ENCODE measurements at places on chromosomes 16 and 17.

- peak; percentile 78 for DNase-seq
Observed at GRCh38 chr16:11379420-11379819, 34.2 kb downstream of the RMI2 start.

- no peak for DNase-seq
Observed at GRCh38 chr17:78946631-78947030, 21.4 kb upstream of the TIMP2 start.

- DNase-seq, result no peak
Observed at GRCh38 chr16:11020792-11021551, 76.6 kb downstream of the CLEC16A start.

DNA sequence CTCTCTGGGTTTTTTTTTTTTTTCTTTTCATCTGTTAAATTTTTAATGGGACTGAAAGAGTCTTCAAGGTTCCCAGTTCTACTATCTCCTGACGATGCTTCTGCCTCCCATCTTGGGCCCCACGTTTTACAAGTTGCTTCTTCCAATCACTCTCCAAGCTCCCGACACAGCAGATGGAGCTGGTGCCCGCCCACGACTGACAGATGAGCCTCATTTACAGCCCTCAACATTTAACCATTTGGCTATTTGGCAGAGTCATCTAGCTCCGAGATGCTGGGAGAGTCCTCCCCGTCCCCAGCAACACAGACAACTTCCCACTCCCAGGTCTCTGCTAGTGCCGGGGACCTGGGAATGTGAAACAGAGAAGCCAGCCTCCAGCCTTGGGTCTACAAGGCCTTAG is 276.9 kb downstream of the SHISA9 start:
- DNase-seq, result no peak

GRCh38 chr16:67394155-67395104 is 1.1 kb upstream of the TPPP3 start:
- no peak for DNase-seq

DNA sequence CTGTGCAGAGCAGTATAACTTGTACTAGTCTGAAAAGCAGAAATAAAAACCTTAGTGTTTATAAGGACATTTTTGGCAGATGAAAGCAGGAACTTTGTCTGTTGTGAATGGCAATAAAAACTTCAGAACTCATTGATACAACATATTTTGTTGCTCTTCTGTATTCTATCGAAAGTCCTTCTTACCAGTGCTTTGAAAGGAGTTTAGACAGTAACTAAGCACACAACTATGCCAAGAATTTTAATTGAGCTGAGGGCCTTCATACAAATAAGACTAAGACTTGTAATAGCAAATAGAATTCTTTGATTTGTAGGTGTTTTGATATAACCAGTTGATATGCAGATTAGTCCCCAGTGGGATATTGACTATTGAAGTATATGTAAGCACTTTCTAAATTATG is 308.4 kb downstream of the ZFHX3 start:
- DNase-seq, result no peak

DNA sequence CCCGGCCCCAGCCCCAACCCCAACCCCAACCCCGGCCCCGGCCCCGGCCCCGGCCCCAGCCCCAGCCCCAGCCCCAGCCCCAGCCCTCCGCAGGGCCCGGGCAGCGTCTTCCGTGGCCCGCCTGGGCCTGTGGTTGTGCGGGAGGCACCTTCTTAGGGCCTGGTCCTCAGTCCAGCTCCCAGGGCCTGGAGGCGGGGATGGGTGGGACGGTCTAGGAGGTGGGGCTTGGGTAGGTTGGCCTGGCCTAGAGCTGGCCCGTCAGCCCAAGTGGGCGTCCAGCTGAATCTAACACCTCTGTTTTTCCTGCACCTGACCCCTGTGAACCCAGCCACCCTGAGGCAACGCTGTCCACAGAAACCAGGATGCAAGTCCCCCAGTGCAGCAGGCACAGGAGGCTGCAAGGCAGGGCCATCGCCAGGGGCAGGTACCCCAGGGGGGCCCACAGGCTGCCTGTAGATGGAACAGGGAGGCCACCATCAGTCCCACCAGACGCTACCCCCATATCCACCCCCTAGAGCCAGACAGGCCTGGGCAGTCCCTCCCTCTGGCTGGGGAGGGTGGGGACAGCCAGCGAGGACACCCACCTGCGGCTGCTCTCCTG is 8.8 kb downstream of the MSLN start:
- no peak for DNase-seq

DNA sequence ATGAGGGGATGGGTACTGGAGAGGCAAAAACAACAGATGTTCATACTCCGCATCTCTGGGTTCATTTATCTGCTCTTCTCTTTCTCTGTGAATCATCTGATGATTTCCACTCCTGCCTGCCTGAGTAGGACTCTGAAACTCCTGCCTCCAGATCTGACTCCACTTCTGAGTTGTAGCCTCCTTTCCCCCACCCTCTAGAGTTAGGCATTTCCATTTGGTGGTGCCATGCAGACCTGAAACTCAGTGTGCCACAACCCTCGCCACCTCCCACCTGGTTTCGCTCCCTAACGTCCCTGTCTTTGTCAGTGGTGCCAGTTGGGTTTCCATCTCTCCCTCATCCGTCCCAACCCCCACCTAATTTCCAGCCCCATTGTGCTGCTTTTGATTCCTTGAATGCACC is 126.2 kb downstream of the PRKCB start:
- DNase-seq, result peak; percentile 69

- no peak for DNase-seq
Observed at GRCh38 chr16:60123392-60124023, 1389.4 kb upstream of the GOT2 start.

DNA sequence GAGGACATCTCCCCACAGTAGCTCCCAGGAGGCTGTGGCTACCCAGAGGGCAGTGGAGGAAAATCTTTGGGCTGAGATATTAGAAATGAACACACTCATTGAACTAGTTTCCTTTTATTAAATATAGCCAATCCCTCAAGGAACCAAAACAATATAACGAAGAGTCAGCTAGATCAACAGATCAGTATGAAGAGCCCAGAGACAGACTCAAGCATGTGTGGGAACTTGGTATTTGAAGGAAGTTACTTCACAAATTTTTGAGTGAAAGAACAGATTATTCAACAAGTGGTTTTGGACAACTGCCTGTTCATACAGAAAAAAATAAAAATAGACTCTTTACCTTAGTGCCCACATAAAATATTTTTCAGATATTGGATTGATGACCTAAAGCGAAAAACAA is 183.6 kb upstream of the PMFBP1 start:
- DNase-seq, result no peak

- no peak for DNase-seq
Observed at GRCh38 chr16:49641250-49641649, 214.7 kb downstream of the ZNF423 start.

DNA sequence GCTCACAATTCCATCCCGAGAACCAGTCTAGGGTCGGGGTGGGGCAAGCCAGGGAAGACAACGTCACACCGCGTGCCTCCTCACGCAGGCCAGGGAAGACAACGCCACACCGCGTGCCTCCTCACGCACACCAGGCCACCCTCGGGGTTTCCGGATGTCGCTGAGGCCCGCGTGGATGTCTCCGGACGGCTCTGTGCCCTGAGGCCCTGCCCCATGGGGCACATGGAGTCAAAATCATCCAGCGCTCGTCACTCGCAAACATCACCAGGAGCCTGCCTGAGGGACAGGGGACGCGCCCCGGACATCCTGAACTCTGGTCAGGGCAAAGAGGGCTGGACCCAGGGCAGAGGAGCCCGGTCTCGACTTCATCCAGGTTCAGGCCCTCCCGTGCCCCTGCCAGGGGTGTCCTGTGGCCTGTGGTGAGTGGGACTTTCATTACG is 3.7 kb downstream of the TMEM204 start:
- no peak for DNase-seq

DNA sequence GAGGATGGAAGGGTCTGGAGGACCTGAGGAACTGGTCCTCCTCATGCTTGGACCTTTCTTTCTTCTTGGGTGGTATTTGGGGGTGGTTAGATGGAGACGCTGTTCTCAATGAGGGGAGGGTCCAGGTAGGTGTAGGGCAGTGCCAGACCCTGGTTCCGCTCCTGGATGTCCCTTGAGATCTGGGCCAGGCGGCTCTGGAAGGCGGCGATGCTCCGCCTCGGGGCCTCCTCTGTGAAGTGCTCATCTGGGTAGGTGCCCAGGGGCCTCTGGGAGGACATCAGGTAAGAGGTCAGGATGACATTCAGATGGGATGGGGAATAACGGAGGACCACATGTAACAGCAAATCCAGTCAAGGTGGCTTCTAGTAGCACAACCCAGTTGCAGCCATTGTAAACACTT is 9.0 kb upstream of the ALOX12B start:
- DNase-seq, result no peak

DNA sequence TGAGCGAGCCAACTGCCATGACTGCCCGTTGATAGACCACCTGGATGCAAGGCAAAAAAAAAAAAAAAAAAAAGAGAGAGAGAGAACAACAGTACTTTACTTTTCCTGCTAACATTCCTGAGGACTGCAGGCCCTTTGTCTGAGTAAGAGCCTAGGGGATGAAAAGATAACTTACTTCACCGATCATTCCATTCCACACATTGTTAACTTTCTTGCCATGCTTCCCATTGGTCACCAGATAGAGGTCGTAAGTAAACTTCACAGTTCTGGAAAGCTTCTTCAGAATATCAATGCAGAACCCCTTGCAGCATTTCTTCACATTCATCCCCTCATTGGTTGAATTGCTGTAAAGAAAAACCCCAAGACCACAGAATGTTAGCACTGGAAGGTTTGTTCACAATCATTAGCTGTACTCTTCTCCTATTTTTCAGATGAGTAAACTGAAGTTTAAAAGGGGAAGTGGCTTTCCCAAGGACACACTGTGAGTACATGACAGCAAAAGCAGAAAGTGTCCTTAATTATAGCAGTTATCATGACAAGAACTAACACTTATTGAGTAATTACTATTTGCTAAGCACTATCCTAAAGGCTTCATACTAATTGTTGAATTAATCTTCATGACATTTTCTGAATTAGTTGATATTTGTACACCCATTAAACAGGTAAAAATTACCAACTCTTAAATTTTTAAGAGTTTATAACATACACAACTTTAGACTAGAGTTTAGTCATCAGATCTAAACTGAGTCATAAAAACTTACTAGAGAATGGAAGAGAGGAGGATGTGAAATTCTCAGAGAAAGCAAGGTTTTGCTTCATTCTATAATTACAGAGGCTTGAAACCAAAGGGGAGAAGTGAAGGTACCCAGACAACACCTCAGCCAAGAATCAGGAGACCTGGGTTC is 341.2 kb downstream of the GRIN2A start:
- DNase-seq, result no peak

DNA sequence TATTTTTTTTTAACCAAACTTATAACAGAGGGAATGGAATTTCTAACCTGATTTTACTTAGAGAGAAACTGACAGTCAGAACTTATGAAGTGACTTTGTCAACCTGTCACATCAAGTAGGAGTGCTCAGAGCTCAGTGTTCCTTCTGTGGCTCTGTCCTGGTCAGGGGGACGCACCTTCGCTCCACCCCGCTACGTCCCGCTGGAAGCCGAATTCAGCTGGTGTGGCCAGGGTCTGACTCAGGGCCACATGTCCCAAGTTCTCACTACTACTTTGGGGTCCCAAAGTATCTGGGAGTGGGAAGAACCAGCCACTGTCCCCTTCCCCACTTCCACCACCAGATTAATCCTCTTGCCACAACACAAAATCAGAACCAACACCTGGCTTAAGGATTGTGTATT is 51.4 kb downstream of the C16orf78 start:
- DNase-seq, result no peak

GRCh38 chr16:6170022-6170421 is 1072.4 kb upstream of the EEF2KMT start:
- no peak for DNase-seq

DNA sequence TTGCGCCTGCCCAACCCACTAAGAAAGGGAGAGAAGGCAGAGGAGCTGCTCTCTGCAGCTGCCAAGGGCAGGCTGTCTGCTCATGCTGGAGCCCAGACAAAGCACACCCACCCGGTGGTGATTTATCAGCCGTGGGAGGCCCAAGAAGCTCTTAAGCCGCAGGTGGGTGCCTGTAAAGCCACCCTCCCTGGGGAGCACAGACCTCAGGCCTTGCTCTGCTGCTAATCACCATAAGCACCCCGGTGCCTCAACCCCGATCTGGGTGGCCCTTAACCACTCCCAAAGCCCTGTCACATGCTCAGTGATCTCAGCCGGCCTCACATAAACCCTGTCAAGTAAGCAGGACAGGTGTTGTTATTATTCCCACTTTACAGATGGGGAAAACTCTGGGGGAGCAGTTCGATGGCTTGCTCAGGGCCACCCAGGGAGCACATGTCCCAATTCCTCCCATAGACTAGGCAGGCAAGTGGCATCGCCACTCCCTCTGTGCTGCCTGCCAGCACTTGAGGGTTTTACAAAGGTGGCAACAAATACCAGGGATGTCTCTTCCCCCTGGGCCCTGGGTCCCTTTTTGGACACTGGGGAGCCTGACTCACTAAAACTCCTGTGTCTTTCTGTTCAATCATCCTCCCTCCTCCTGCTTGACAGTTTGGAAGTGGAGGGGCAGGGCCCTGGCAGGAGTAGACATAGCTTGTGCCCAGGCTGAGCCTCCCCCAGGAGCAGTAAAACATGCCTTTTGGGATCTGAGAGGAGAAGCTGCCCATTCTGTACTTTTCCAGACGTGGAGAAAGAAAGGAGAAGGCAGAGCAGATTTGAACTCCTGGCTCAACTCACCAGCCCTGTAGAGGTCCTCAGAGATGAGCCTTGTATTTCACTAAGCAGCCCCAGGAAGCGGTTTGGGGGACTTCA is 299.3 kb downstream of the SOX9 start:
- DNase-seq, result no peak
